ENCODE measurements at places on chromosomes 5 and 9.

DNA sequence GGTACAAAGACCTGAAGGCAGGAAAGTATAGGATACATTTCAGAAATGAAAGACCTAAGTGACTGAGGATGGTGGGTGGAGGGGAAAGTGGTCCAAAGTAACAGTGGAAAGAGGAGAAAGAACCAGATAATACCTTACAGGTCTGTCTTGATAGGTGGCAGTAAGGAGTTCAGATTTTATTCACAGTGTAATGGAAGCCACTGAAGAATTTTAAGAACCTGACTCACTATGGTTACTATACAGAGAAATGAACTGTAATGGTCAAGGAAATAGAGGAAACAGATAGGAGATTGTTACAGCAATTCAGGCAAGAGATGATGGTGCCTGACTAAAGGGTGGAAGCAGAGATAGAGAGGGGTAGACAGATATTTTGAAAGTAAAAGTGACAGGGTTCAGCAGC, 46.5 kb downstream of the EPB41L4A start:
- no peak for DNase-seq

- peak; percentile 25 for DNase-seq
These were observed 102.8 kb upstream of the DAP start for GRCh38 chr5:10863763-10864383.

DNA sequence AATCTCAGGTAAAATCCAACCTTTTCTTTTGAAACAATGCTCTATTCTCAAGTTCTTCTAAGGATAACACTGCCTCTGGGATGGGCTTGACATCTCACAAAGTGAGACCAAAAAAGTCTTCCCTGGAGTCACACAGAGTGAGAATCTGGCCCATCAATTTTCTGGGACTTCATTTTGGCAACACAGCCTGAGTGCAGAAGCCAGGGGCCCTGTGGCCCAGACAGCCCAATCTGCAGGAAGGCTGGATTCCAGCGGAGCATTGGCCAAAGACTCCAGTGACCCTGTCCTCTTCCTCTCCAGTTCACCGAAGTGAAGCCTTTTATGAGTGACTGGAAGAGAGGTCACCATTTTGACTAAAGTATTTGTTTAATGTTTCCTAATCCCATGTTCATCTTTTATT, 105.1 kb downstream of the PLK2 start:
- DNase-seq, result no peak

DNA sequence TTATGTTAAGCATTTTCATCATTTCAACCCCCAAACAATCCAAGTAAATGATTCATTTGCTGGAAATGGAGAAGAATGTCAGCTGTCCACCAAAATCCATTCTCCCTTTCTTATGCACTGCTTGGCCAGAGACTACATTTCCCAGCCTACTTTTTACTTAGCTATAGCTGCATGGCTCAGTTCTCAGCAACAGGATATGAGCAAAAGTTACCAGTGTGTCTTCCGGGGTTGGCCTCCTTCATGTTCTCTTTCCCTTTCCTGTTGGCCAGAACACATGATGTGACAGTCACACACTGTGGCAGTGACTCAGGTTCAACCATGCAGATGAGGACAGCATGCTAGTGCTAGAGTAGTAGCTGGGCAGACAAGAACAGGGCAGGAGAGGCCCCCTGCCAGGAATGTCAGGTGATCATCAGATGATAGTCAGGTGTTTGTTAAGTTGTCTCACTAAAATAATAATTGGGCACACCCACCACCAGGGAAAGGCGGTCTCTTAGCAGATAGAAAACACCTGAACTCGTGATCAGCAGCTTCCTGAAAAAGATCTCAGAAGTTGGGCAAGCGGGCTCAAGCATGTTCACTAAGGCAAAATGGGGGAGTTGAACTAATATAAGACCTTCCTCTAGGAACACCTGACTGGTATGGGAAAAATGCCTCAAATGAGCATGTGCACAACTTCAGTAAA, 12.2 kb downstream of the GPR150 start:
- peak; percentile 88 for DNase-seq

GRCh38 chr9:4108754-4109465, 191.0 kb downstream of the GLIS3 start:
- no peak for DNase-seq

GRCh38 chr5:82011761-82012160, 39.9 kb downstream of the ATG10 start:
- no peak for DNase-seq

- DNase-seq, result no peak
These were observed 98.2 kb downstream of the TAF11L14 start for GRCh38 chr5:17732351-17732923.

GRCh38 chr5:89707891-89708290, 701.7 kb downstream of the CETN3 start:
- no peak for DNase-seq

DNA sequence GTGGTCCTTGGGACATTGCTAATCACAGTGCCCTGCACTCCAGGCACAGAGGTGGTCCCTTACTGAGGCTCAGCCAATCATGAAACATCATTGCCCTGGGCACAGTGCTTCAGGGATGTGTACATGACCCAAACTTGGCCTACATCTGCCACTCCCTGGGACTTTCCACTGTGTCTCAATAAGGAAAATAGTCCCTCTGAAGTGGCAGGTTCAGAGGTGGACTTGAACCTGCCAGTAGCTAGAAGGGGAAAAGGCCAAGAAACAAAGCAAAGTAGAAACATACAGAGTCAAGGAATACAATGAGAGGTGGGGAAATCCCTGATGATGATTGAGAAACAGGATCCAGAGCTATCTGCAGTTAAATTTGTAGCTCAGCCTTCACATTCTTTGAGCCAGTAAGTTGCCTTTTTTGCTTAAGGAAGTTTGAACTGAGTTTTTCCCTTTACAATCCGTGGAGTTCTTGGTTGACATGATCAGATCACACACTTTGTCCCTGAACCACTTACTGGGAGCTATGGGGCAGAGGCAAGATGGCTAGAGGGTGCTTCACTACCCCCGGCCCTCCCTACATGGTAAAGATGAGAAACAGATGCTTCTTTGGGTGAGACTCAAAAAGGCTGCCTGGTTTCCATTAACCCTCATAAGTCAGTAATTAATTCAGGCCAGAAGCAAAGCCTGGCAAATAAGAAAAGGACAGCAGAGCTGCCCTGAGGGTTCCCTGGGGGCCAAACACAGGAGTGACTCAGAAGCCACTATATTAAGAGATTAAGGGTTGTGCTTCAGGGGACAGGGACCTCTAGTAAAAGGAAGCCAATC, 57.6 kb downstream of the SH3TC2 start:
- DNase-seq, result no peak

GRCh38 chr5:132446621-132447020, 44.0 kb downstream of the IRF1 start:
- no peak for DNase-seq

All from CD4-positive, alpha-beta T cell treated with Interleukin-4 for 4 hours (primary cell).